Regular cardiac myocyte (primary cell): ENCODE measurements at places on chromosomes 12 and 14. TPM values are rescaled to one million over a fixed set of nuclear protein-coding genes. Genes with fewer than 3 reads are reported as not detected.

The DNAJC22 gene
- total RNA-seq = 1.7 and 2.5 TPM in 2 replicates

The KRT5 gene
- total RNA-seq = 1.4 and 2.3 TPM in 2 replicates

The PLA2G1B gene
- total RNA-seq = not detected in 2 replicates

The MUCL1 gene
- not detected in 2 replicates for total RNA-seq

The NKX2-1 gene
- not detected in 2 replicates for total RNA-seq

The GAPDH gene
- total RNA-seq = 10,543 and 12,698 TPM in 2 replicates

The COPS7A gene
- 87.9 and 100 TPM in 2 replicates for total RNA-seq

The RNASE2 gene
- total RNA-seq = not detected in 2 replicates

The LALBA gene
- not detected in 2 replicates for total RNA-seq

The PTPRQ gene
- total RNA-seq = 0.38 and 0.56 TPM in 2 replicates

The ASCL1 gene
- not detected in 2 replicates for total RNA-seq

The WNT5B gene
- total RNA-seq = 47.6 and 48.3 TPM in 2 replicates

The IFNG gene
- total RNA-seq = not detected in 2 replicates

The PTPRO gene
- 0.19 and 3.1 TPM in 2 replicates for total RNA-seq

The BHLHE41 gene
- 2.1 and 6.5 TPM in 2 replicates for total RNA-seq

The FOXM1 gene
- 0.28 and 12.5 TPM in 2 replicates for total RNA-seq

The EMP1 gene
- total RNA-seq = 46.8 and 150 TPM in 2 replicates

The AQP6 gene
- under 0.01 TPM in 1 of 2 replicates, not detected in the other for total RNA-seq

The CLEC1B gene
- not detected in 2 replicates for total RNA-seq

The NRXN3 gene
- total RNA-seq = 1.3 and 3.7 TPM in 2 replicates

The EMC9 gene
- 20.6 and 31.1 TPM in 2 replicates for total RNA-seq

The LGR5 gene
- 0.58 and 1.7 TPM in 2 replicates for total RNA-seq

The FGD4 gene
- 26.3 and 35.2 TPM in 2 replicates for total RNA-seq

The KCNA5 gene
- total RNA-seq = not detected in 2 replicates

The CLEC2D gene
- total RNA-seq = 1.2 and 2.3 TPM in 2 replicates

The MDGA2 gene
- total RNA-seq = under 0.01 TPM in 1 of 2 replicates, not detected in the other

The CD163L1 gene
- 3.1 and 3.3 TPM in 2 replicates for total RNA-seq

The GALNT6 gene
- 2.7 and 3.4 TPM in 2 replicates for total RNA-seq

The CCT2 gene
- 224 and 435 TPM in 2 replicates for total RNA-seq

The BORCS5 gene
- total RNA-seq = 12.8 and 13.8 TPM in 2 replicates

The SDR39U1 gene
- total RNA-seq = 8.2 and 10.4 TPM in 2 replicates

The KLHDC1 gene
- total RNA-seq = 1.9 and 5.6 TPM in 2 replicates

The PLEKHG3 gene
- total RNA-seq = 3.5 and 5.4 TPM in 2 replicates

The KRT74 gene
- total RNA-seq = not detected in 2 replicates
